ENCODE measurements at places on chromosomes 3 and 15. TPM values are rescaled to one million over a fixed set of nuclear protein-coding genes. Genes with fewer than 3 reads are reported as not detected.

Gene EPHB1
- 0.88 TPM for total RNA-seq

Gene TEX9
- total RNA-seq, result 0.77 TPM

Gene APOD
- total RNA-seq, result 0.26 TPM

Gene FILIP1L
- 38.6 TPM for total RNA-seq

Gene CFAP92
- total RNA-seq, result not detected

Gene PLEKHO2
- total RNA-seq, result 28.3 TPM

Gene ADAMTSL3
- not detected for total RNA-seq

Gene IFT122
- total RNA-seq, result 12.3 TPM

Gene FGF12
- total RNA-seq, result not detected

Gene CCR8
- total RNA-seq, result not detected

Gene GABRB3
- total RNA-seq, result 3.6 TPM

Gene SNAP23
- 48.1 TPM for total RNA-seq
